Right atrium auricular region (tissue), 2 donors: ENCODE measurements at places on chromosomes 4 and X. TPM values are rescaled to one million over a fixed set of nuclear protein-coding genes. Genes with fewer than 3 reads are reported as not detected.
A peak's percentile ranks its signal among the peaks of the same experiment; 100 is the strongest.

Gene TEX13D
- total RNA-seq, result not detected

Gene PPP4R3C
- total RNA-seq, result not detected

Gene TRAM1L1
- 0.90 TPM for total RNA-seq

DNA sequence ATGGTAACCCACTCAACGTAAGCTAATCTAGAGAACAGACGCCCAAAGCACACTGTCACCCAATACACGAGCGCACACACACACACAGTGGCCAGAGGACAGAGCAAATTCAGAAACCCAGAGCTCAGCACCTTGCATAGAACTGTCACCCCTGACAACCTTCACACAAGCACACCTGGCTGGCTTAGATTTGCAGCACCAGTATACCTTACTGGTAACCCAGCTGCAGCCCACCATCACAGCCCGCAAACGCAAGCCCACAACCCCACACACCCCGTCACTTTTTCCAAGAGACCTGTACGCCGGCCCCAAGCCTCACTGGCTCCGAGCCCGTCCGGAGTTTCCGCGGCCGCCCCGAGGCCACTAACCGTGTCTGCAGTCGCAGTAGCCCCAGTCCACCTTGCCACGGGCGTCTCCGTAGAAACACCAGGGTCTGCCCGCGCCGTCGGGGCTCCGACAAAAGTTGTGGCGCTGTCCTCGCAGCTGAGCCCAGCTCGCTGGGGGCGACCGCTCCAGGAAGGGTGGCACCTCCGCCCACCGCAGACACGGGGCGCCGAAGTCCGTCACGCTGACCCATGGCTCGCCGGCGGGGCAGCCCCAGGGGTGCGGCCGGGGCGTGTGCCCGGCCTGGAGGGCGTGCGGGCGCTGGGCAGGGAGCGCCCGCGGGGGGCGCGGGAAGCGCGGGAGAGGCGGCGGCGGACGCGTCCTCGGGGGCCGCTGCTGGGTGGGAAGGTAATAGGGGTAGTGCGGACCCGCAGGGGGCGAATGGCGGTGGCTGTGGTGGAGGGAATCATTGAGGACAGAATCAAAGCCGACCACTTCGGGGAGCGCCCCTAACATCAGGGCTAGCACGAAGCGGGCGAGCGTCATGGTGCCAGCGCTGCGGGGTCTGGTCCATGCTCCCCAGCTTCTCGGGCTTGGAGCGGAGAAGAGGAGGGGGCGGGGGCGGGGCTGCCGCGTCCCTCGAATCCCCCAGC, 664 bp downstream of the PRSS12 start:
- DNase-seq, result no peak

Gene MAGED4B
- 3.4 TPM for total RNA-seq

DNA sequence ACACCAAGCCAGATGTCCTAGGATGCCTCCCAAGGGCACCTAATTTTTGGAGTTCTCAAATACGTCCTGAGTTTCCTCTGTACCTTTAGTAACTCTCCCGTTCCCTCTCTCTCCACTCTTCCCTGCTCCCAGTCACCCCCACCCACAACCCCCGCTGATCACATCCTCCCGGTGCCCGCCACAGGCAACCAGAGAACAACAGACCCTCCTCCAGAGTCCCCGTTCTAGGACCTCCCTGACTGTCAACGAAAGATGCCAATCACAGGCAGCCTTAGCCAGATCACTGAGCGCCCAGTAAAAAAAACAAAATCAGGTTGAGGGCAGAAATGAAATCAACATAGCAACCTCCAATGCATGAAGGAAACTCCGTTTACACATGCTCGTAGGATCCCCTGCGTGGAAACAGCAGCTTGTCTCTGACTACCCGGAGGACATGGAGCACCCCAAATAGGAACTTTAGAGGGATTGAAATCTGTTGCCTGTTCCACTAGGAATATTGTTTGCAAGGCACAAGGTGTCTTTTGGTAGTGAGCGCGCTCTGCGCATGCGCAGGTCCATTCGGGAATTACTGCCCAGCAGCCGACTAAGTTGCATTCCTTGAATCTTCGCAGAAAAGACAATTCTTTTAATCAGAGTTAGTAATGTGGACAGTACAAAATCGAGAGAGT, at the start of gene GABRB1:
Gene GABRB1, plus strand, starts transcription at position 557 of the 668 bp plus-strand sequence.
- peak; percentile 65 for DNase-seq

GRCh38 chrX:131394384-131394783, 105.3 kb upstream of the IGSF1 start:
- no peak for DNase-seq

- DNase-seq, result no peak
Measured at GRCh38 chrX:77446029-77446585, 1.1 kb upstream of the FGF16 start.

- DNase-seq, result no peak
Measured at GRCh38 chr4:142405695-142406498, 440.2 kb downstream of the INPP4B start.

DNA sequence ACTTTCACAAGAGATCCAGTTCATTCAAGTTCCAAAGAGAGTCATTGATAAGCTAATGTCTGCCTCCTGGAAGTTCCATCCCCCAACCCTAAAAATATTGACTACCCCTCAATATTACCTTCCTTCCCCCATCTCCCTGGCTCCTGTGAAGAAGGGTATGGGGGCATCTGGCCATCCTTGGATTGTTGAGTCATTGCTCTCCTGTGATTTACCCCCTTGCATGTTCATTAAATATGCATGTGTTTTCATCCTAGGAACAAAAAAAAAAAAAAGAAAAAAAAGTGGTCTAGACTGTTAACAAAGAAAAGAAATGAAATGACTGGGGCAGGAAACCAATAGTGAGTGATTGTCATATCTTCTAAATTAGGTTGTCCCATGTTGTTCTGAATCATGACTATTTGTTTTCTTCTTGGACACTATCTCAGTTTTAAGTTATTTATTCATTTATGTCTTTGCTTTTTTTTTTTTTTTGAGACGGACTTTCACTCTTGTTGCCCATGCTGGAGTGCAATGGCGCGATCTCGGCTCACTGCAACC, 51.9 kb upstream of the HUWE1 start:
- no peak for DNase-seq

DNA sequence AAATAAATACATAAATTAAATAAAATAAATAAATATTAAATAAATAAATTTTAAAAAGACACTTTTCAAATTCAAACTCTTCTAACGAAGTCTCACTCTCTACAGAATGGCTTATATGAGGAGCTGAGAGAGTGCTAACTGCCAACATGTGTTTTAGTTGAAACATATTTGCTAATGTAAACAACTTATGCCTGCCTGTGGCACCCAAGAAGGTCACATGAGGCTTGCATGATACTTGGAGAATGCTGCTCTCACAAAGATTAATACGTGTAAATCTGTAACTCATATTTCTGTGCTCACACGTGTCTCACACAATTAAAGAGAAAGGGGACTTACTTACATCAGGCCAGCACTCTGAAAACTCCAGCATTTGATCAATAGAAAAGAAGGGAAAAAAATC, 43.2 kb upstream of the PITX2 start:
- DNase-seq, result no peak

Gene CLCN5
- 1.9 TPM for total RNA-seq

- DNase-seq, result no peak
Measured at GRCh38 chr4:114320126-114320525, 278.5 kb upstream of the UGT8 start.

- no peak for DNase-seq
Measured at GRCh38 chrX:116009861-116010710, 160.5 kb upstream of the AGTR2 start.

Gene TBC1D14
- 34.0 TPM for total RNA-seq

Gene SPANXN3
- not detected for total RNA-seq

DNA sequence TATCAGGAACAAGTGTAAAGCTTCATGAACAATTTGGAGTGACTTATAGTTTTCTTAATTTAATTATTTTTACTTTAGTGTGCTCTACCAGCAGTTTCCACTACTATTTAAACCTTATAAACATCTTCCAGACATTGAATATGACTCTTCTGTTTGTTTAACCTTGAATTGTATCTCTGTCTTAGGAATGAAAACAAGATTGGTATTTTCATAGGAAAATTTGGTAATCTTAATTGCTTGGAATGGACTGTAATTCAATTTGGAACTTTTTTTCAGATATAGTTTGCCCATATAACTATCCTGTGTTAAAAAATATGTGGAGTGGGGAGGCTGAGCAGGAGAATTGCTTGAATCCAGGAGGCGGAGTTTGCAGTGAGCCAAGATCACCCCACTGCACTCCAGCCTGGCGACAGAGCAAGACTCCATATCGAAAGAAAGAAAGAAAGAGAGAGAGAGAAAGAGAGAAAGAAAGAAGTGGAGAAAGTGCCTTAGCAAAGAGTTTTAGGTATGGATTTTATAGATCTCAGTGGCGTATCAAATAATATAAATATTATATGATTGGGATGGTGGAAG, 242.4 kb downstream of the BMPR1B start:
- no peak for DNase-seq

DNA sequence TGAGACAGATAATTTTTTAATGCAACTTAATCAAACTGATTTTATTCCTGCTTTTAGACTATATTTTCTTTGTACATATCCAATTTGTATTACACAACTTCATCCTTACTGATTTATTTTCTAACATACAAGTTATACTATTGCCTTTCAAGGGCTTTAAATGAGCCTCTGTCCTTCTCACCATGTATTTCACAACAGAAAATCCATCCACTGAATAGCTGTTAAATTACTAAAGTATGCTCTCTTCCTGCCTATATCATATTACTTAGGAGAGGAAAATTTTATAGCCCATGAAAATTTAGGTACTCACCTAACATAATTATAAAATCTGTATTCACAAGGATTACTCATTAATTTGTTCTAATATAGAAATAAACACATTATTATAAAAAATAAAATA, 528.6 kb downstream of the ANKRD50 start:
- no peak for DNase-seq

Gene ZFP92
- total RNA-seq, result 1.6 TPM

Gene CD99L2
- total RNA-seq, result 72.0 TPM

DNA sequence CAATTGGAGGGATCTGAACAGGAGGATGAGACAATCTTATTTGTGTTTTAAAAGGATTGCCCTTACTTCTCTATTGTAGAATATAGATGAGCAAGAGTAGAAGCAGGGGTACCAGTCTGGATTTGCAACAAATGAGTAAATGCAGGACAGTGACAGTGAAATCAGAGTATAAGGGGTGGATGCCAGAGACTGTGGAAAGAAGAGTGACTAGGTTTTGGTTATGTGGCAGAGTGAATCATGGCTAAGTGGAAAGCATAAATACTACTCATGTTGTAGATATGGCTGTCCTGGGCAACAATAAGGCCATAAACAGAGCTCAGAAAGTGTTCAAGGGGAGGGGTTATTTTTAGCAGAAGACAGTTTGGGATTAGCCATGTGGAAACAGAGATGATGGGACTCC, 6.0 kb upstream of the VSIG4 start:
- DNase-seq, result no peak

GRCh38 chrX:96394598-96394997, 290.0 kb upstream of the DIAPH2 start:
- no peak for DNase-seq

- no peak for DNase-seq
Measured at GRCh38 chrX:79161655-79162054, 17.2 kb downstream of the GPR174 start.

- no peak for DNase-seq
Measured at GRCh38 chr4:185797596-185798338, 14.2 kb downstream of the SORBS2 start.

GRCh38 chr4:100721490-100721889, 203.7 kb upstream of the EMCN start:
- DNase-seq, result no peak

DNA sequence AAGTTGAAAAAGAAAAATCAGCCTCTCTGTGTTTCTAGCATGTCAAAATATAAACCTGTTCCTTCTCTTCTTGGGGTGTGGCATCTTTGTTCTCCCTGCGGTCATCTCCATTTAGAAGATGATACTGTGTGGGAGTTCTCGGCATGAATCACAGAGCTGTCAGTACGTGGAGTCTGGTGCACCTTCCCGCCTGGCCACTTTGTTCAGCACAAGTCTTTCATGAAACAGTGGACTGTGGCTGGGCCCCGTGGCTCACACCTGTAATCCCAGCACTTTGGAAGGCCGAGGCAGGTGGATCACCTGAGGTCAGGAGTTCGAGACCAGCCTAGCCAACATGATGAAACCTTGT, 166.5 kb downstream of the MAML3 start:
- no peak for DNase-seq

- no peak for DNase-seq
Measured at GRCh38 chrX:70331161-70331560, 41.3 kb downstream of the KIF4A start.
